HS-5 (cell line): ENCODE measurements at places on chromosomes 4 and X.

- DNase-seq: no peak
Measured at GRCh38 chr4:113049421-113050370, at the start of gene ANK2. TSS of gene ANK2 (plus strand) at chr4:113049653. CDS start at chr4:113049729, 76 bp downstream.

GRCh38 chrX:16999275-16999674 is 52.8 kb downstream of the REPS2 start:
- no peak for DNase-seq

DNA sequence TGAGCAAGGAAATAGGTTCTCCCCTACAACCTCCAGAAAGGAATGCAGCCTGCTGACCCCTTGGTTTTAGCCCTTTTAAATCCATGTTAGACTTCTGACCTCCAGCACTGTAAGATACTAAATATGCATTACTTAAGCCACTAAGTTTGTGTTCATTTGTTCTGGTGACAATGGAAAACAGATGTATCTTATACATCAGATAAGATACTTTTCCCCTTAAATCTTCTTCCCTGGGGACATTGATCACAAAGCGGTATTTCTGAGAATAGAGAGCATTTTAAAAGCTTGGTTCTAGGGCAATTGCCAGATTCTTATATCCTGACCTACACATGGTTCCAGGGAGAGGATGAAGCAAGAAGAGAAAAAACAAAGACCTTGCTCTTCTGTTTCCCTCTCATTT is 6.5 kb upstream of the TMEM184C start:
- no peak for DNase-seq

GRCh38 chr4:73922766-73923630 is 53.8 kb downstream of the CXCL1 start:
- DNase-seq: no peak

DNA sequence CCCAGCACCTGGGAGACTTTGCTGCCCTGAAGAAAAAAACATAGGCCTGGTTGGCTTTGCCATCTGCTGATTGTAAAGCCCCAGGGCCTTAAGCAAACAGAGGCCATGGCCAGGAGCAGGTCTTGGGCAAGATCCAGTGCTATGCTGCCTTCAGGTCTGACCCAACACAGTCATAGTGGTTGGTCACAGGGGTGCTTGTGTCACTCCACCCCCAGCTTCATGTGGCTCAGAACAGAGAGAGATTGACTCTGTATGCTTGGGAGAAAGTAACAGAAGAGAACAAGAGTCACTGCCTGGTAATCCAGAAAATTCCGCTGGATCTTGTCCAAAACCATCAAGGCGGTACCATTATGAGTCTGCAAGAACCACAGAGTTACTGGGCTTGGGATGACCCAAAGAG is 24.4 kb upstream of the SMARCA5 start:
- DNase-seq: no peak

DNA sequence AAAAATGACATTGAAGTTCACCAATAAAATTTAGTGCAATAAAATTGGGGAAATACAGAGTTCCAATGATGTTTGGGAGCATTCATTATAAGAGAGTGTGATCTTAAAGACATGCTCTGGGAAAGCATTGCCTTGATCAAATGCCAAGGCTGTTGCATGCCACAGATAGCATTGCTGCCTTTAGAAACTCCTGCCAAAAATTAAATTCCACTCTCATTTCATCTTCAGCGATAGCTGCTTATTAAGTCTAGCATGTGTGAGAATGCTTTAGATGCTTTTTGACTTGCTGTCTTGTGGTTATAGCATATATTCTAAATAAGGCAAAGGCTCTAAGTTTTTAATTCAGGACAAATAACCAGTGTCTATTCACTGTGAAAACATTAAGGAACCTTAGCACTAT is 49.3 kb downstream of the NPNT start:
- no peak for DNase-seq

DNA sequence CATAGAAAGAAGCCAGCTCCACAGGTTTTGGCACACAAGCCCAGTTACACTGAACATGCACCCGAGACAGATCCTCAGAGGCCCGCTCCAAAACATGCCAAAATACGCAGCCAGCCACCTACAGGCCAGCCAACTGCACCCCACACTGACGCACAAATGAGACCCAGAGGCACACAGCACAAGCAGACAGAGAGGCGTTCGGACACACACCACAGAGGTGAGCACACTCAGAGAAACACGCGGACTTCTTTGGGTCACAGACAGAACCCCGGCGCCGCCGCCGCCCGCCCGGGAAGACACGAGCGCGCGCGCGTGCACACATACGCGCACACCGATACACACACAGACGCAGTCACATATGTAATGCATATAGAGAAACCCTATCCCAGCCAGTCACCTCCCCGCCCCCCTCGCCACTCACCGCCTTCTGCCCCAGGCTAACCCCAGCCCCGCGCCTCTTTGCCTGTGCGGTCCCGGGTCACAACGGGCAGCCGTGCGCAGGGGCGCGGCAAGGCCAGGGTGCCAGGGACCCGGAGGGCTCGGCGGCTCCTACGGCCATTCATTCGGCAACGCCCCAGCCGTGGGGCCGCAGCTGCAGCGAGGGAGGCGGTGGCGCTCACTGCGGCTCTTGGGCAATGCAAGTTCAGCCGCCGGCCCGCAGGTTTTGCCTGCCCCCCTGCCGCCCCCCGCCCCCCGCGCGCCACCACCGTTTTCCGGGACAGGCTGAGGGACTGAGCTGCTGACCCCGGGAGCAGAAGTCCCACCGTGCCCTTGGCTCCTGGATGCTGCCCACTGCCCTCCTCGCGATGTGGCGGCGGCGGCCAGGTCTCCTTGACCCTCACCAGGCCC is 553 bp downstream of the SEPTIN6 start:
- DNase-seq: no peak

GRCh38 chr4:29853833-29854232 is 866.3 kb upstream of the PCDH7 start:
- DNase-seq: no peak

DNA sequence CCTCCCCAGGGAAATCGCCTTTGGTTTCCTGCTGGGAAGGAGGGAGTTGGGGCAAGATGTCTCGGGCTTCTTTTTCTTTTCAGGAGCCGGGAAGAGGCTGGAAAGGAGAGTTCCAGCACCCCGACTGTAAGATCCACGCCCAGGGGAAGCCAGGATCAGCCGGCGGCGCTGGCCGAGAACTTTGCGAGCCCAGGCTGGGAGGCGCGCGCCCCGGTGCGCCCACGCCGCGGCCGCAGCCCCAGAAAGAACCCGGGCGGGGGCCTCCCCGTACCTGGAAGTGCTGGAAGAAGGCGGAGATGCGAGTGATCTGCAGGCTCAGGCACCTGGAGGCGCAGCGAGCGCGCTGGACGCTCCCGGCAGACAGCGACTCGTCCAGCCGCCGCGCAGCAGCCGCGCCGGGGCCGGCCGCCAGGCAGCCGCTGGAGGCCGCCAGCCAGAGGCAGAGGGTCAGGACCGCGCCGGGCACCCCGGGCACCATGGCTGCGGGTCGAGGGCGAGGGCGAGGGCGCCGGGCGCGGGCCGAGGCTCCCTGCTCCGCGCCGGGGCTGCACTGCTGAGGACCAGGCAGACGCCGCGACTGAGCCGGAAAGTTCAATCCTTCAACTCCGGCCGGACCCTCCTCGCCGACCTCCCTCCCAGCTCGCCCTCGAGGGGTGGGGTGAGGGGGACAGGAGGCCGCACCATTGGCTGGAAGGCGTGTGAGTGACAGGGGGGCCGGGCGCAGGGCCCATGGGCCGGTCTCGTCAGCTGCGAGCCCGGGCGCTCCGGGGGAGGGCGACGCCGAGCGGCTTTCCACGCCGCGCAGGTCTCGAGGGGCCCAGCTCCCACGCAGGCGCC is at the start of gene ANOS1:
Gene ANOS1, minus strand, starts transcription at position 579 of the 837 bp plus-strand sequence. Its CDS starts 101 bp downstream, at position 478.
- DNase-seq: no peak

DNA sequence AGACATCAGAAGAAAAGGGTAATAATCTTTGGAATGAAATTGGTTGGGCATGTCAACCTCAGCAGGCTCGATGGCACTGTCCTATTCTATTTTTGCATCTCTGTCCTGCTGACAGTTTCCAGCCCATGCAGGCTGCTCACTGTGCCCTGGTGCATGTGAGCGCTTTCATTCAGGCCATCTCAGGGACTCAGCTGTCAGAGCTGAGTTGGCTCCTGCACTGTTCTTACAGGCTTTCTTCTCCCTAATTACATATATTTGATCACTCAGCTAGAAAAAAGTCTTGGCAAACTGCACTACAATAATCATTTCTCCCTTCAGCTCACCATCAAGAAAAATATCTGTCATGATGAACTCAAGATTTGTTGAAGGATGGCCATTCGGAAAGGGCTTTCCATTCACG is 84.7 kb downstream of the RASL11B start:
- DNase-seq: no peak

- no peak for DNase-seq
Measured at GRCh38 chrX:72269671-72270251, 7.3 kb downstream of the RPS4X start.

DNA sequence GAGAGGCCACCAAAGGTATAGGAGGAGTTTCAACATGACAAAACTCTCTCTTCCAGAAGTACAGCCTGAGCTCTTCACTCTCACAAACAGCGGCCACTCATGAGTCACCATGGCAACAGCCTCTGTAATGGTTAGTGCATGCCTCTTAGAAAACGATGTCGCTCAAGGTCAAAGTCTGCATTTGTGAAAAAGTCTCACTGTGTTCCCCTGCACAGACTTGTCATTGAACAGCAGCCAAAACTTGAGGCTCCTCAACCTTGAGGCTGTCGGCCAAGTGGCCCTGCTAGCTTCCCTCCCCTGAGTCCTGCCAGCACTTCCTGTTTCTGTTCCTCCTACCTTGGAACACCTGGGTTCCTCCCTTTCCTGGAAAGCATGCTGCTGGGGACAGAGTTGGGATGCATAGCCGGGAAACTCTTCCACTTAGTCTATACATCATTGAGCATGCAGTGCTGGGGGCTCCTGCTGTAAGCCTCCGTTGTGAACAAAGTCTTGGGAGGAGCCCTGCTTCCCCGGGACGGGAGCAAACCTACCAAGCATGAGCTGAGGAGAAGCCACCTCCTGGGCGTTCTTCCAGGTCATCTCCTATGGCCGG is 66.6 kb downstream of the ING2 start:
- no peak for DNase-seq

DNA sequence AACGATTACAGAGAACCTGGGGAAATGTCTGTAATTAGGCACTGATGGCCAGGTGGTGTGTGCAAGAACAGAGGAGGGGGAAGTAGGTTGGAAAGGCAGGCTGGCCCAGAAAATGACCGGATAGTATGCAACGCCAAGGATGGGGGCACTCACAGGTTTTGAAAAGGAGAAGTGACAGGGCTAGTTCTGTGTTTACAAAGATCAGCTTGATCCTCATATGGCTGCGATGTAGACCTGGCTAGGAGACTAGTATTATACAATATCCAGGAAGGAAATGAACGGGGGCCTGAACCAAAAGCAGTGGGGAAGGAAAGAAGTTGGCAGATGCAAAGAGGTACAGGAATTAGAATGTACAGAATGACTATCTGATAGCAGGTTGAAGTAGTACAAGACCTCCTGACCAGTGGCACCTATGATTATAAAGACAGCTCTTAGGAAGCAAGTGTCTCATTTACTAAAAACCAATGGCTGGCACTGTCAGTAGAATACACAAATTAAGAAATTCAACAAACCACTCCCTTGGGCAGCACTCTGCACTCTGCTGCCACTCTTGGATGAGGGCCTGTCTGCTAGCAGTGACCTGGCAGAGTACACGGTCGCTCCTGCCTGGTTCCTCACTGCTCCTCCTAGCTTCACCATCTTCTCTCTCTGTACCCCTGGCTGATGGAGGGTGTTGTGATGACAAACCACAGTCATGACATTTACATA is 14.1 kb downstream of the MFAP3L start:
- DNase-seq: no peak

DNA sequence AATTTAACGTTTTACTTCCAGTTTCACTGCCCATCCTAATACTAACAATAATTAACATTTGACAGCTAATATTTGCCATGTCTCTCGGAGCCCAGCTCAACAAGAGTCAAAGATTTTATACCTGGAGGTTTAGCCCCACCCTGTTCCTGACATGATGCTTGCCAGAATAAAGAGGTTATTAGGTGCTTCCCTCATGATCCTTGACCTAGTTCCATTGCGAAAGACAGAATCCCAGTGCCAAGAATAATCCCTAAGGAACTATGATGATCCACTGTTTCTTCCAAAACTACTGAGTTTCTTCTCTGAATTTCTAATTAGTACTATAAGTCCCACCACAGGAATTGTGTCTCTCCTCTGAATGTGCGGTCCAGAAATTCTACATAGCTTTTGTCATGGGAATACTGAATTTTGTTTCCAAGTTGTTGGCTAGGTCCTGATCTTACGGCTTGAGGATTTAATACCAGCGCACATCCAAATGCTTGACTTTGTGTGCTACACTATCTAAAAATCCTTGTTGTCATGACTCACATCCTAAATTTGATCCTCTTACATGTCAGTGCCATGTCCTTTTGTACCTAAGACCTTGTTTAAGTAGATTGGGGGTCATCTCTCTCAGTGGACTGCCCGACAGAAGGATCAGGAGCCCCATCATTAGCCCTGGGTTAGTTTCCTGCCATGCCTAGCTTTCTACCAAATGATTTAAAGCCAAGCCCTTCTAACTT is 23.1 kb downstream of the ANTXR2 start:
- DNase-seq: no peak

DNA sequence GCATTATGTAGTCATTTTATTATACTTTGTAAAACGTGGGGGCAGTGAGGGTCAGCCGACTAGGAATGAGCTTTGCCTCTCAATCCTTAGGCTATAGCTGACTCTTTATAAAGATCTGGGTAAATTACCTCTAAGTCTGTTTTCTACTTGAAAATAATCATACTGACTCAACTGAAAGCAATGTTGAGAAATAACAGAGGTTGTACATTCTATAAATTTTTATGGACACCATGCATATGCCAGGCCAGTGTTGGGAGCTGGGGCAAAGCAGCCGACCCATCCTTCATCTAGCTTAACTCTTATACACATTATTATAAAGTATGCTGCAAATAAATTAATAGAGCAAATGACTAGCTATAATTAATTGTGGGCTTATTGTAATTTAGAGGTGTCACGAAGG is 2.2 kb upstream of the DCUN1D4 start:
- DNase-seq: no peak

DNA sequence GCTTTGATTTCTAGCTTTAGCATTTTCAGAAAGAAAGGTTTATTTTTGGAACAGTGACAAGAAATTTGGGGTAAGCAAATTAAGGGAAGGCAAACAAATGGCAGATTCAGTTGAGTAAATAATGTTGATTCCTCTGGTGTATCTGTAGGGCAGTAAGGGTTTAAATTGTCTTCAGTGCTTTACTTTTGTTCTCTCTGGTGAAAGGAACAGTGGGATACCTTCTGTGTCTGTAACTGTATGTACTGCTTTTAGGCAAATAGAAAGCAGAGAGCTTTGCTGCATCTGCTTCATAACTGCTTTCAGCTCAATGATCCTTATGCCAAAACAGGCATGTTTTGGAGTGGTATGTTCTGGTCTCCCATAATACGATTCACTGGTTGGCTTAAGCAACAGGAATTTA is 932.1 kb upstream of the SLIT2 start:
- no peak for DNase-seq

- DNase-seq: no peak
Measured at GRCh38 chr4:173214231-173214630, 45.6 kb downstream of the GALNT7 start.

DNA sequence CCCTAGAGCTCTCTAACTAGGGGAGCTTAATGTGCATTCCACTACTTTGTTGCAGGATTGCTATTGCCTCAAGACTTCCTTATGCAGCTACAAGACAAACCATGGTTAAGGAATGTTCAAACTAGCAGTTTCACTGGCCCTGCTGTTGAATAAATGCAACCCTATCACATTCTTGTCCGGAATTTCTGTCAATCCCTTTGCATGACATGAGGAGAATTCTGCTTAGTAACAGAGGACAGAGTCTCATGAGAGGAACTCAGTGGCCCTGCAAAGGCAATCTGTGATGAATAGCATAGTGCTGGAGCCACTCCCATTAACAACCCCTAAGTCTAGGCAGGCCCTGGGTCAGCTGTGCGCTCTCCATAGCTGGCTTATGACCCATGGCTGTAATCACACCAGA is 30.7 kb upstream of the SGMS2 start:
- no peak for DNase-seq
